Spleen (tissue), 13 donors: ENCODE measurements at places on chromosomes 1 and 21. TPM values are rescaled to one million over a fixed set of nuclear protein-coding genes. Genes with fewer than 3 reads are reported as not detected.

DNA sequence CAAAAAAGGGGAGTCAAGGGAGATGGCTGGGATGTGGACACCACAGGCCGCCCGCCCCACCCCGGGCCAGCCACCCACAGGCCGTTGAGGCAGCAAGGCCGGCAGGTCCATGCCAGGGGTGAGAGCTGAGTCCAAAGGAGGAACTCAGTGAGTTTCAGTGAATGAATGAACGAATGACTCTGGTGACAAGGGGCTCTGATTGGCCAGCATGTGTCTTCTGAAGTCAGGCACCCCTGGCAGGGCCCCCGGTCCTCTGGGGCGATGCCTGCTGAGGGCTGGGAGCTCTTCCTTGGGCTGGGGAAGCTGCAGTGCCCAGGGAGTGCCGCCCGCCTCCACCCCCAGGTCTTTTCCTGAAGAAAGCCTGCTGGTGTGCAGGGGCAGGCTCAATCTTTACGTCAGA is 236.1 kb upstream of the VAMP3 start:
- peaks cover 9% of the 10 kb centered on the region for H3K27me3 ChIP-seq
- H3K27ac ChIP-seq = peak overlapping the region; percentile 52
- peak; percentile 53 for DNase-seq
- no peak overlapping the region for H3K4me3 ChIP-seq

GRCh38 chr1:226870026-226870400 is 403 bp upstream of the PSEN2 start:
- peaks cover 52% of the 10 kb centered on the region for H3K4me1 ChIP-seq
- DNase-seq = no peak
- H3K36me3 ChIP-seq = no peaks in the 10 kb centered on the region
- peak overlapping the region; percentile 79 for H3K27ac ChIP-seq
- H3K4me3 ChIP-seq = peak overlapping the region; percentile 58

VSIG8 gene
- total RNA-seq = not detected

DNA sequence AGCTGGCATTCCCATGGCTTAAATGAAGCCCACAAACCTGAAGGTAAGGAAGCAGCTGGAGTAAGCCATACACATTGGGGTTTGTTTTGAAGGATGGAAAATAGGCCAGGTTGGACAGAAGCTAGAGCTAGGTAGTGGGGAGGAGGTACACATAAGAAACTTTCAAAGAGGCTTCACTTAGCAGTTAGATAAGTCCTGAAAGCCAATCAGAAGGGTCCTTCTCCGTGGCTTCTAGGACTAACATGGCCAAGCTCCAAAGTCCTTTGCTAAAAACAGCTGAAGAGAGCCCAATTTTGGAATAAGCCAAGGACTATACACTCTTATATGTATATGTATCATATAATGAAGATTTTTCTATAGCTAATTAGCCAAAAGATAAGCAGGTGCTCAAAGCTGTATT is 1.8 kb downstream of the EYA3 start:
- H3K27ac ChIP-seq = no peak overlapping the region
- peaks cover 81% of the 10 kb centered on the region for H3K4me1 ChIP-seq
- H3K27me3 ChIP-seq = no peaks in the 10 kb centered on the region
- no peak for DNase-seq
- no peaks in the 10 kb centered on the region for H3K36me3 ChIP-seq

GPATCH2 gene
- total RNA-seq = 24.2 TPM

DNA sequence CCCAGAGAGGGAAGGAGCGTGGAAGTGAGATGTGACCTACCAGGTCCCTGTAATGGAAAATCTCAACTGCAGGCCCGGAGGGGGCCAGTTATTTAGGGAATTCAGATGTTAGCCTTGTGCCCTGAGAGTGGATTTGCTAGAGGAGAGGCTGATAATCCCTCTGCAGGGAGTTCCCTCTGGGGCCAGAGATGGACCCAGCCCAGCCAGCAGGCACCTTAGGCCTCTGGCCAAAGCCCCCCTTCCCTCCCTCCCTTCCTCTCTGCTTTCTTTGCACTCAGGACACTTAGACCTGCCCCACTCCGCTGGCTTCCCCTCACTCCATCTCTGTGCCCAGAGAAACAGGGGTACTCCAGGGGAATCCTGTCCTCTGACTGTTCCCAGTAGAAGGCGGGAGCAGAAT is 1.5 kb upstream of the ATP1A2 start:
- DNase-seq = no peak
- no peak overlapping the region for H3K4me3 ChIP-seq

DNA sequence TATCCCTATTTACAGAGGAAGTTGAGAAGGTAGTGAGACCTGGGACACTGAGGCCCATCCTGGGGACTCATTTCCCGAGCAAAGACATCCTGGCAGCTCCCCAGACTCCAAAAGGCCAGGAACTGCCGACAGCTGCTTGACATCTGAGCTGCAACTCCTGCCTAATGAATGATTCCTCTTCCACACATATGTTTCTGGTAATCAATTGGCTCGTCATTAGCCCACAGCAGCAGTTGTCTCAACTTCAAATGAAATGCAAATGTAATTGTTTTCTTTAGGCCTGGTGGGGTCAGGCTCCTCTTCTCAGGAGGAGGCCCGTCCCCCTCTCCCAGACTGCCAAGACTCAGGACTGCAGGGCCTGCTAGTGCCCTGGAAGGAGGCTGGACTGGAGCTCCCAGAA is 61.8 kb upstream of the DISP3 start:
- no peaks in the 10 kb centered on the region for H3K27me3 ChIP-seq
- no peak for DNase-seq
- H3K4me3 ChIP-seq = no peak overlapping the region
- H3K4me1 ChIP-seq = no peaks in the 10 kb centered on the region
- no peak overlapping the region for H3K27ac ChIP-seq
- no peaks in the 10 kb centered on the region for H3K36me3 ChIP-seq

BTBD8 gene
- total RNA-seq = 4.0 TPM
